ENCODE measurements at places on chromosomes 1 and 21.

DNA sequence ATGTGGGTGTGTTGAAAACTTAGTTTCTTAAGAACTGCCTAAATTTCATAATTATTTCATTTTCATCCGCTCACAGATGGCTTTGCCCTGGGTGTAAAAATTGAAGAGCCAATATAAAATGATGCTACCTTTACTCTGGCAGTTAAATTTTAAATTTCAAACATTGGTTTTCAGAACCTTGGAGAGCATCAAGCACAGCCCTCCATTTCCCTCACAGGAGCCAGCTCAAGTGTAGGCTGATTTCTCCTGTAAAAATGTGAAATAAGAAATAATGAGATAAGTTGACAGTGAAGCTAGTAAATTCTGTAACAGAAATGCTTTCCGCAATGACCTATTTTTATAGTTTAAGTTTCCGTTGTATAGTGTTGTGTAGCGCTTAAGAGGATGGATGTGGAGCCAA, 53.9 kb upstream of the AKT3 start:
- no peak for DNase-seq

DNA sequence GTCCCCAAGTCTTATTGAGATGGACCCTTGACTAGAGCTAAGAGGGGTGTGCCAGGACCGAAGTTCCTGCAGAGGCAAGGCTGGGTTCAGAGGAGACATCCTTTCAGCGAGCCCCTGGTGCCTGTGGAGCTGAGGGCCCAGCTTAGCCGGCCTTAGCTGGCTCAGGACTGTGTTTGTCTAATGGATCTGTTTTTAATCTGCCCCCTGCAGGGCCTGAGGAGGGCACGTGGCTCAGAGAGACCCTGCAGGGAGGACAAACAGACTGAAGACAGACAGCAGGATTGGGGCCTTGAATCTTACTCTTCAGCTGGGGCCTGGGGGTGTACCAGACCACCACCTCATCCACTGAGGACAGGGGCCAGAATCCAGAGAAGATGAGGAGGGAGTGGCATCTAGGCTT, 1.6 kb downstream of the CRABP2 start:
- no peak for DNase-seq

GRCh38 chr1:116544588-116545358, 26.1 kb downstream of the CD58 start:
- no peak for DNase-seq

DNA sequence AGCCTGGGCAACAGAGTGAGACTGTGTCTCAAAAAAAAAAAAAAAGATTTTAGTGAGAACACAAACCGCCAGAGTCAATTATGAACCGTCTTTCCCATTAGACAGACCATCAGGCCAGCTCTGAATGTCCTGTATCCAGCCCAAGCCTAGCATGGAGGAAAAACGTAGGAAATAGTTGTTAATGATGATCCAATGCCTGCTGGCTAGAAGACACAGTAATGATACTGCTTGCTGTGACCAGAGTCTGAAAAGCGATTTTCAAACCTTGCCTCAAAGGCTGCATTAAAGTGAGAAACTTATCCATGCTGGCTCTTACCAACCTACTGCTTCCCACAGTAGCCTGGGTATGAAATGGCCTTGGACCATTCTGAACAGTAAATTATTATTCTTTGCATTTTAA, 17.0 kb downstream of the COA7 start:
- no peak for DNase-seq

DNA sequence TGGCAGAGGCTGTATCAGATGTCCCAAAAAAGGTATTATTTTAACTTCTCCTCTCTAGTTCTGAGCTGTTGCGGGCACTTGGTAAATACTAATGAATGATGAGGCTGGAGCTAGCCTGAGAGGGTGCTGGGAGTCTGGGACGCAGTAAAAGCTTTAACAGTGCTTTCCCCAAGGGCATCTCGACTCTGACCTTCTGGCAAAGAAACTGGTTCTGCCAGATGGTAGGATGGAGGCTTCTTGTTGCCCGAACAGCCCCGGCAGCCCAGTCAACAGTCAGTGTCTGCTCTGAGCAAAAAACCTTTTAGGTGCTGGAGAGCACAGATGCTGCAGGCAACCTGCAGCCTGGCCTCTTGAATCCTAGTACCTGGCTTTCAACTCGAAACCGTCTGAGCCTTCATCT, 2.5 kb upstream of the PNRC2 start:
- DNase-seq = peak; percentile 37

DNA sequence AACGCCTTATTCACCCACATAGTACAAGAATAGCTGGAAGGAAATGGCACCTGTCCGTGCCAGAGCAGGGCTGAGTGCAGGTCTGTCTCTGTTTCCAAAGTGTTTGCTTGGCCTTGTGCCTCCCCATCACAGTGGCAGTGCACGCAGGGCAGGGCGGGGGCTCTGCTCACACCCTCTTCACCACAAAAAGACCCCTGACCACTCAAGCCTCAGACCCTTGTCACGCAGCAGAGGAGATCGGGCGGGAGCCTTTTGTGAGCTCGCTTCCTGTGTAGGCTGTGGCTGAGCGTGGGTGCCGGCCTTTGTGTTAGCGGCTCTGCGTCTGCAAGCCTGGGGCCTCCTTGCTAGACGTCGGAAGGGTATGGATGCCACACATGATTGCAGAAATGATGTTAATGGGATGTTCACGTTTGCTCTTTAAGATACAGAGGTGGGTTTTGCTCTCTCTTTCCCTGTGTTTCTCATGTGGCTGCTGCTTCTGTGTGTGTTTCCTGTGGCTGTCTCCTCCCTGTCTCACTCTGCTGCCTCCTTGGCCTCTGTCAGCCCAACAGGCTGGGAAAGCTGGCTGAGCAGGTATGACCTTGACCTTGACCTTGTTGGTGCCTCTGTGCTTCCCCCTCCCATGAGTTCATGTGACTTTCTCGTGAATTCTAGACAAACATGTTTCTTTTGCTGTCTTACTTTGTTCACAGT, 45.4 kb downstream of the S100B start:
- no peak for DNase-seq

GRCh38 chr21:20944139-20944538, 54.1 kb upstream of the NCAM2 start:
- no peak for DNase-seq

- no peak for DNase-seq
These were observed 7.7 kb downstream of the PCP4L1 start for GRCh38 chr1:161266202-161266601.

DNA sequence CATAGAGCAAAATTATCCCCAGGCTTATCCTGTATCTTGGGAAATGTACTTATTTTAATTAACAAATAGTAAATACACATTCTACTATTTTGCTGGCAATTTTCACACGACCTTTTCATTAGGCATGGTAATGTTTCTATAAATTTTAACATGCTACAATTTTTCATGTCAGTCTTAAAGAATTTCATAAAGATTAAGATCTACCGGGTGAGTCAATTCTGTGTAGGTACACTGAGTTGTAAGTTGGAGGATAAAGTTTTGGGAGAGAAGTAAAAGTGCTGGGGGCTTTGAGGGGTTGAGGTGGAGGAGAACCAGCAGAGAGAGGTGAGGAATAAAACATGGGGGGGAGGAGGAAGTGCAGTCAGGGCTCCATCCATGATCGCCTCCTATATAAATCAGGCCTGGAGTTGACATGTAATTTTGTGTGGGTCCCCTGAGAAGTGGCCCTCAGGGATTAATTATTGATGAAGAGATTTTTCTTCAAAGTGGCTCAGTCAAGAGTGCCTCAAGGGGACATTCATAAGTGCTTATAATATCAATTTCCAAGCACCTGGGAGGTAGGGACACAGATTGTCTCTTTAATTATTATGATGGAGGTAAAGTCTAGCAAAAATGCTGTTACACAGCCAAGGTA, 7.2 kb downstream of the DPYD start:
- no peak for DNase-seq

DNA sequence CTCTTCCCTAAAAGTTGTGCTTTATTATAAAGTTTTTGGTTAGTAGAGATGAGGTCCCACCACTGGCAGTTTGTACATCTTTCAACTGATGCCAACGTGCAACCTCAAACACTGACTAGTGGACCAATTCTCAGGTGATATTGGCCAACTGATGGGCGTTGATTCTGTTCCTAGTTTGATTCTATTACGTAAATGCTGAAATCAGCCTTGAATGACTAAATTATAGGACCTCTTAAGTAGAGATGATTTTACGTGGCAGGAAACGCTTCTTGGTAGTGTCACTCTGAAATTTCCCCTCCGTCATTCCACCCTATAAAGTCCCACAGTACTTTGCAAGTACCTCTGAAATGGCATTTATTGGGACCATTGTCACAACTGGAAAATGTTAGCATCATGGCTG, 8.8 kb upstream of the FNDC7 start:
- no peak for DNase-seq

DNA sequence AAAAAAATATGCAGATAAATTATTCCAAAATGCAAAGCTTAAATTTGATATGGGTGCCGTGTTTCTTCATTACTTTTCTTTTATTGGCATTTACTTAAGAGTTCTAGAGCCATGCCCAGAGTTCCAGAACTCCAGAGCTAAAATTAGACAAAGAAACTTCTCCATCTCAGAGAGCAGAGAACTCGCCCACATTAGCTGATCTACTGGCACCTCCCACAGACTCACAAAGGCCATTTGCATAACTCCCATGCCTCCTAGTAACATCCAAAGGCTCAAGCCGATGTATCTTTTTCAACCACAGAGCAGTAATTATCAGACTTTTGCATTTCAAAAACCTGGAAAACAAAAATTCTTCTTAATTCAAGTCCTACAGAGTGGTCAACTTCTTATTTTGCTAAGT, 323.8 kb upstream of the ST6GALNAC5 start:
- no peak for DNase-seq

GRCh38 chr1:52240592-52241210, 98.8 kb downstream of the ZFYVE9 start:
- DNase-seq = no peak

DNA sequence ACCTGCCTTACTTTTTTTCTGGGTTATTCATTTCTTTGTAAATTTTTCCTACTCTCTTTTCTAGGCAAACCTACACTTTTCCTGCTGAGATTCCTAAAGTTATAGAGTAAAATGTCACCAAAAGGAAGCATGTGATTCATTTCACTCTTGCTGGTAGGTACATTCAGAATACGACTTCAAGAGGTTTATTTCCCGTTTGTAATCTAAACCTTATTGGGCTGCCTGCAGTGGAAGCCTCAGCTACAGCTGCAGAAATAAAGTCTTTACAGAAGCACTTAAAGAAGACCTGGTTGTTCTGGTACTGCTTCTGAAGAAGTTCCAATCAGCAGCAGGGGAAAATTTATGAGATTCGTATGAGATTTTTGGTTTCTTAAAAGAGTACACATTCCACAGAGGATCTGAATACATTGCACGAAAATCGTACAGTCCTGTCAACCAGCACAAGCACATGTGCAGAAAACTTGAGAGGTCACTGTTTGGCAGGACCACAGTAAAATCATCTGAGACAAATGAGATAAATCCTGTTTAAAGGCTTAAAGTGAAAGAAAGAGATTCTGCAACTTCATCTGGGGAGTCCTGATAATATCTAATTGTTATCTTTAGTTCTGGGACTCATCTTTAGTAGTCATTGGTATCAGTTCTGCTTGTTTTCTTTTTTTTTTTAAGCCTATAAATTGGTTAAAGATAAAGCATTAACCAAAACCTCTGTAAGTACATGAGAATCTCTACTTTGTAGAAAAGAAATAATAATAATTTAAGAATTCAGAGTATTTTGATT, 109.9 kb upstream of the ADGRL2 start:
- DNase-seq = no peak

GRCh38 chr1:77776007-77776700, 3.3 kb upstream of the MIGA1 start:
- DNase-seq = no peak

DNA sequence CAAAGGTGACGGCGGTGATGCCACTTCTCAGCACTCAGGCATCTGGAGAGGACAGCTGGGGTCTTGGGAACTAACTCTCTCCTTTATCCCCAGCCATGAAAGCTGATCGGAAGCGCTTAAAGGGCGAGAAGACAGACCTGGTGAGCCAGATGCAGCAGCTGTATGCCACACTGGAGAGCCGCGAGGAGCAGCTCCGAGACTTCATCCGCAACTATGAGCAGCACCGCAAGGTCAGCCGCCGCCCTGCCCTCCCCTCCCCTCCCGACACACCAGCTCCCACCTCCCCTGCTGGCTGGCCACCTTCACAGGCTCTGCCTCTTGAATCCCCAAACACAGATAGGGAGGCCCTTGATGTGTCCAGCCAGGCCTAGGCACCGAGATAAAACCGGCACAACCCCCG, 118.9 kb upstream of the TMEM51 start:
- DNase-seq = no peak

All from LoVo (cell line).